ENCODE measurements at places on chromosomes 7 and 10. TPM values are rescaled to one million over a fixed set of nuclear protein-coding genes. Genes with fewer than 3 reads are reported as not detected.

- H3K27ac ChIP-seq, result no peak overlapping the region
- DNase-seq, result no peak
- H3K27me3 ChIP-seq, result peaks cover 1% of the 10 kb centered on the region
- H3K4me3 ChIP-seq, result no peak overlapping the region
- H3K36me3 ChIP-seq, result no peaks in the 10 kb centered on the region
- H3K4me1 ChIP-seq, result peaks cover 11% of the 10 kb centered on the region
These were observed 13.1 kb downstream of the TSPAN15 start for GRCh38 chr10:69464401-69464800.

- H3K27me3 ChIP-seq, result no peaks in the 10 kb centered on the region
- no peaks in the 10 kb centered on the region for H3K36me3 ChIP-seq
- H3K4me1 ChIP-seq, result peaks cover 31% of the 10 kb centered on the region
- DNase-seq, result peak; percentile 58
These were observed 47.8 kb downstream of the CPEB3 start for GRCh38 chr10:92242910-92243671.

GRCh38 chr10:63929831-63930467 lies 408.7 kb downstream of the REEP3 start:
- no peaks in the 10 kb centered on the region for H3K27me3 ChIP-seq
- DNase-seq, result no peak
- H3K27ac ChIP-seq, result no peak overlapping the region
- no peak overlapping the region for H3K4me3 ChIP-seq

DNA sequence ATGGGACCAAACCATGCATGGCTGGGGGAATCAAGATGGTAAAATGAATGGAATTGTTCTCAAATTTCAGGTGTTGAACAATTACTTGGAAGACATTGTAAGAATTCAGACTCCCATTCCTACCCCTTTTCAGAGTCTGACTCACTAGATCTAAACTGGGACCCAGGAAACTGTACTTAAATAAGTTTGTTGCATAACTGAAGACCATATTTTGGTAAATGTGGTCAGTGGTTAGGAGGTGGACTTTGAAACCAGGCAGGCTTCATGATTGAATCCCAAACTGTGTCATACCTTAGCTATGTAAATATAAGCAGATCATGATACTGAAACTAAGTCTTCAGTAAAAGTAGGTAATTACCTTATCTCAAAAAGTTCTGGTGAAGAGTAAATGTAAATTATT lies 41.7 kb downstream of the ZWINT start:
- H3K27me3 ChIP-seq, result no peaks in the 10 kb centered on the region
- no peak overlapping the region for H3K4me3 ChIP-seq
- DNase-seq, result no peak
- H3K36me3 ChIP-seq, result no peaks in the 10 kb centered on the region
- H3K4me1 ChIP-seq, result no peaks in the 10 kb centered on the region

GRCh38 chr7:38147005-38147404 lies 31.0 kb upstream of the STARD3NL start:
- H3K27ac ChIP-seq, result no peak overlapping the region
- H3K4me1 ChIP-seq, result no peaks in the 10 kb centered on the region
- DNase-seq, result peak; percentile 9
- no peaks in the 10 kb centered on the region for H3K27me3 ChIP-seq

APBB1IP gene
- total RNA-seq, result not detected

LIPF gene
- total RNA-seq, result not detected

C10orf90 gene
- not detected for total RNA-seq

PILRA gene
- 0.13 TPM for total RNA-seq

PHKG1 gene
- 0.44 TPM for total RNA-seq

SPDYE16 gene
- 0.08 TPM for total RNA-seq

ARMH3 gene
- total RNA-seq, result 10.8 TPM

ATOH7 gene
- total RNA-seq, result not detected

Data from HepG2 (cell line).